ENCODE measurements at places on chromosomes 7 and 10.

DNA sequence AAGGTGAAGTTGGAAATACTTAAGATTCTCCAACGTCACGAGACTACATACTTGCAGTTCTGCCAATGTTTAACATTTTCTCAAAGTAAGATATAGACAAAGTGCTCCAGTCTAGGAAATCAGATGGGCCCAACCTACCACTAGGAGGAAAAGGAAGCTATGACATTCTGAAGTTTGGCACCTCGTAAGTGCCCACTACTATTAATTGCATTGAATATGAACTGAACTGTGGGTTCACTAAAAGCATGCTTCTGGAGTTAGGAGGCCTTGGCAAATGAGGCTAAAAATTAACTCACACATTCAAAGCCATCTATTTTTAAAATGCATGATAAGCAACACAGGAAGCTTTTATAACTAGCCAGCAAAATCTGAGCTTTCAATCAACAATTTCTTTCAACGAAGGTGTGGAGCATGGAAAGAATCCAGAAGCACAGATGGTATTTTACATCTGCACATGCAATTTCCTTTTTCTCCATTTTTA, 149.7 kb downstream of the LRRTM3 start:
- no peak for DNase-seq

- DNase-seq, result no peak
Measured at GRCh38 chr10:92688927-92689662, 660 bp upstream of the HHEX start.

- DNase-seq, result no peak
Measured at GRCh38 chr10:119190954-119191785, 12.6 kb upstream of the PRDX3 start.

DNA sequence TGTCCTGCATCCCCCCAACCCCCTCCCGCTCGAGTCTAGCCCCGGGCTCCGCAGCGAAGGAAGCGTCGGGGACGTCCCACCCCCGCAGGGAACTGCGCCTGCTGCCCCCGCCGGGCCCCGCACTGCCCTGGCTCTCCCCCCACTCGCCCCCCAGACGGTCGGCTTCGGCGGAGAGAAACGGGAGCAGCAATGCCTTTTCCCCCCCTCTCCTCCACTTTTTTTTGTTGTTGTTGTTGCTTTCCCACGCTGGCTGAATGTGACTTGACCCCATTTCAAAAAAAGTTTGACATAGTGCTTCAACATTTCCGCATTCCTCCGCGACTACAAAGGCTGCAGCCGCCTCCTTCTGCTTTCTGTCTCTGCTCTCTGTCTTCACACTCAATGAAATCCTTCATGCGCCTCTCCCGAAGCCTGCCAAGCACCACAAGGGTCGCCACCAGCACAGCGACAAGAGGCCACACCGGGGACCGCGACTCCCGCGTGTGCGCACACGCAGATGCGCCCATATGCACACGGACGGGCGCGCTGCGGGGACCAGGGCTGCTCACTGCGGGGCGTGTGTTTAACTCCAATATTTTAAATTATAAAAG, 1.0 kb downstream of the CDK6 start:
- no peak for DNase-seq

GRCh38 chr10:132385389-132385667, 11.7 kb upstream of the PWWP2B start:
- DNase-seq, result no peak
